ENCODE measurements at places on chromosomes 13 and 19.

DNA sequence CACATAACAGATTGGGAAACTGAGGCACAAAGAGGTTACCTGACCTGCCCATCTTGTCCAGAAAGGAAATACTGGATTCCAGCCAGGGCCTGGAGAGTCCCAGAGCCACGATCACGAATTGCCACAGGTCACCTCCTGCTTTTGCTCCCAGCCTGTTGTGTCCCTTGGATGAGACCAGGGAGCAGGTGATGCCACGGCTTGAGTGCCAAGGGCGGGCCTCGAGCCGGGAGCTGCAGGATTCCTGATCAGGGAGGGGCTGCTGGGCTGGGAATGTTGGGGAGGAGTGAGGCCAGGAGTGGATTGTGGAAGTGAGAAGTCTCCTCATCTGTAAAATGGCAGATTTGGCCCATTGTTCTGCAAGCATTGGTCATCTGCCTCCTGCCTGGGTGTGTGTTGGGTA lies 29.4 kb downstream of the DNM2 start:
- DNase-seq, result no peak

- no peak for DNase-seq
These were observed 17.5 kb upstream of the PROZ start for GRCh38 chr13:113140677-113141600.

DNA sequence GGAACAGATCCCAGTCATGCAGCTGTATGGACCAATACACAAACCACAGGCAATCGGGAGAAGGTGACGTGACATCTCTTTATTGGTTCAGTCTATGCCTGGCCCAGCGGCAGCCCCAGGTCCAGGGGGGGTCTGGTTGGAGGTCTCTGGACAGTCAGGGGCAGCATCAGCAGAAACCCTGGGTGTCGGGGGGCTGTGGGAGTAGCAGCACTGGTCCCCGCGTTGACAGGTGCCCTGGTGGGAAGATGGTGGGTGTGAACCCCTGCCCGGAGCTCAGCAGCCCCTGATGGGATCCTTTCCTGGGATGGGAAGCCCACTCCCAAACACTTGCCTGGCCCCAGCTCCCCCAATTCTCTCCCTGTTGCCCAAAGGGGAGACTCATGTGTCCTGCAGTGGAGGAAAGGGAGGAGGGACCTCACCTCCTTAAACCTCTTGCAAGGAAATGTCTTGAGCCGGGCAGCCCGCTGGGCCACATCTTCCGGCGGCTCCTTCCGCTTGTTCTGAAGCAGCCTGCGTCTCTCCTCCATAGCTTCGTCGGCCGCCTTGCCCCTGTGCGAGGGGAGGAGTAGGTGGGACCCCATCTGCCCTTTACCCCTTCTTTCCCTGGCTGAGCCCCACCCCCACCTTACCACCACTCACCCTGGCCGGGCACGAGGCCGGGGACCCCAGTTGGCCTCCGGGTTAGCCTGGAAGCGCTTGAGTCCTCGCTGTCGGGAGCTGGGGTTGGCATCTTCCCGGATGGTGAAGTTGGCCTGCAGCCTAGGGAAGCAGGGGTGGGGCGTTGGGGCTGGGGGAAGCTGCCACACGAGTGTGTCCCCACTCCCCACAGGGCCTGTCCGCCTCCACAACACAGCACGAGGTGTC lies 2.4 kb upstream of the LYL1 start:
- peak; percentile 50 for DNase-seq

DNA sequence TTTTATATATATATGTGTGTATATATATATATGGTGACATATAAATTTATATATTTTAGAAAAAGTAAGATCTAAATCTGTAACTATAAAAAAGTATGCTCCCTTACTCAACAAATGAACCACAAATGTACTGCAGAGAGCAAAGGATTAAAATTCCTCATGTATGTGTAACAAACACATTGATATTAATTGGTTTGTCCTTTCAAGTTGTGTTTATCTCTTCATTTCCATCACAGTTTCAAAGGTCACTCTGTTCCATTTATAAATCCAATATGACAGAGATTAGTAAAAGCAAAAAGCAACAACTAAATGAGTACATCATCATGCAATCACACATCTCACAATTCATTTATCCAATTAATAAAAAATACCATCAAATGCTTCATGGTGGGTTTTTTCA lies 247.9 kb downstream of the DACH1 start:
- DNase-seq, result no peak

GRCh38 chr19:13974073-13974472 lies 21.8 kb downstream of the DCAF15 start:
- no peak for DNase-seq

DNA sequence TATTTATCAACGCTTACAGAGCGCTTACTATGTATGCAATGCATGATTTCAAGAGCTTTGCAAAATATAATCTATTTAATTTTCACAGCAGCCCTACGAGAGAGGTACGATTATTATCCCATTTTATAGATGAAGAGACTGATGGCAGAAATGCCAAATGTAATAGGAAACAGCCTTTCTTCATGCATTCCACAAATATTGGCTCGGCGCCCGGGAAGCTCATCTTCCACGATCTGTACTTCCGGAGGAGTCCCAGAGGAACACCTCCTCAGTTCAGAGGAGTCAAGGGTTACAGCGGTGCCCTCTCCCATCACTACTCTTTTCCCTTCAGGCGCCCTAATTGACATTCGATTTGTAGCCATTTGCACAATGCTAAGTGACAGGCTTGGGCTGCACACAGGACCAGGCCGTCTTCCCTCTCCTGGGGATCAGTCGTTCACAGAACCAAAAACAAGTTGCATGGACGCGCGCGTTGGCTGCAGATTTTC lies 1.1 kb upstream of the ARHGAP35 start:
- DNase-seq, result no peak

Data from GM10248 (cell line).